ENCODE measurements at places on chromosomes 16 and 17.

DNA sequence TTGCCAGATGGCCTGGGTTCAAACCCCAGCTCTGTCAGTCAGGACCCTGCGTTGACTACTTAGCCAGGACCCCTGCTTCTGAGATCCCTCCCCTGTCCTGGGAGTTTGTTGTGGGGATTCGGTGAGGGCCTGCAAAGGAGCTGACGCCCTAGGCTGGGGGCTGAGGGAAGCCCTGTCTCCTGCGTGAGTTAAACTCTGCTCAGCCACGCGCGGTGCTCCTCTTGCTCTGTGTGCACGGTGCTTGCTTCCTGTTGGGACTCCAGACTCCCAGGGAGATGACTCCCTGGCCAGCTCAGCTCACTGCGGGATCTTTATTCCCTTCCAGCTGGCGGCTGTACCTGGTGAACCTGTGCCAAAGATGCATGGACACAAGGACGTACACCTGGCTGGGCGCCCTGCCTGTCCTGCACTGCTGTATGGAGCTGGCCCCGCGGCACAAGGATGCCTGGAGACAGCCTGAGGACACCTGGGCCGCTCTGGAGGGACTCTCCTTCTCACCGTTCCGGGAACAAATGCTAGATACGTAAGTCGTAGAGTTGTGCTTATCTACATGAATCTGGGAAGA, 37.4 kb downstream of the RNF213 start:
- no peak for DNase-seq

- DNase-seq: no peak
These were observed 40.5 kb downstream of the PSME3IP1 start for GRCh38 chr16:57145046-57146021.

DNA sequence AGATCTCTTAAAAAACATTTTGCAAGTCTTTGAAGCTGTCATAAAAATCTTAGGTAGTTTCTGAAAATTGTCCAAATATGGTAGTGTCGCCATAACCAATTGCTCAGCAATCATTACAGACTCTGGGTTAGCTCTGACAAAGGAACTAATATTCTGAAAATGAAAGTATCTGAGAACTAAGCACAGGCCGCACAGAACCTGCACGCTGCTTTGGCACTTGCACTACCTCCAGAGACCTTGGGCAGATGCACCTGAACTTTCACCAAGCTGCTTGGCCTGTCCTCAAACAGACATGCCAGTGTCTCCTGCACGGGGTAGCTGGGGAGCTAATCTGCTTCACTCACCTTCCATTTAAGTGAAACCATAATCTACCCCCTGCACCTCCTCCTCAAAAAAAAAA, 317.0 kb downstream of the MAF start:
- no peak for DNase-seq

DNA sequence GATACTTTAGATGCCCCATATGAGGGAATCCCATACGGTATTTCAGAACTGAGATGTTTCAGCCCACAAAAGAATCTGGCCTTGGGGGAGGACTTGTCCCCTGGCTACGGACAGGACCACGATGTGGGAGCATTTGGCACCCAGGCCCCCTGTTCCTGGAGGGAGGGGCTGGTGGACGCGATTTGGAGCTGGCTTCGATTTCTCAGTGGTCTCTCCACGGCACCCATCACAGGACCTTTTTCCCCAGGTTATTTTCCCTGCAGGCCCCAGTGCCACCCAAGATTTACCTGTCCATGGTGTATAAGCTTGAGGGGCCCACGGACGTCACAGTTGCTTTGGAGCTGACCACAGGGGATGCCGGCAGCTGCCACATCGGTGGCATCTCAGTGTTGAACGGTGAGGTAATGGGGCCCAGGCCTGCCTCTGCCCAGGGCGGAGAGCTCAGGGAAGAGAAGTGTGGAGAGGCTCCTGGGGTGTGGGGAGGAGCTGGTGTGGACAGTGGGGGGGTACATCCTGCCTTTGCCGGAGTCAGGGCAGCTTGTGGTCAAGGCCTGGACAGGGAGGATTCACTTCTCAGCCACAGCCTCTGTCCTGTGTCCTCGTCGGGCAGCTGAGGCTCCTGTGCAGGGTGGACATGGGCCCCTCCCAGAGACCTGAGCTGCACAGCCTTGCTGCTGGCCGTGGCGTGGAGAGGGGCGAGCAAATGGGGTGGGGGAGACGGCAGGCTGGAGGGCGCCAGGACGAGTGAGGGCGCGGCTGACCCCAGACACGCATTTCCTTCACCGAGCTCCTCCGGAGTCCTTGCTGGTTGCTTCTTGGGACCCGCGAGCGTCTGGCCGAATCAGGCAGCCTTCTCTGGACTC, 9.9 kb downstream of the ENGASE start:
- DNase-seq: no peak

GRCh38 chr17:29111816-29112499, 68.2 kb downstream of the MYO18A start:
- peak; percentile 69 for DNase-seq

DNA sequence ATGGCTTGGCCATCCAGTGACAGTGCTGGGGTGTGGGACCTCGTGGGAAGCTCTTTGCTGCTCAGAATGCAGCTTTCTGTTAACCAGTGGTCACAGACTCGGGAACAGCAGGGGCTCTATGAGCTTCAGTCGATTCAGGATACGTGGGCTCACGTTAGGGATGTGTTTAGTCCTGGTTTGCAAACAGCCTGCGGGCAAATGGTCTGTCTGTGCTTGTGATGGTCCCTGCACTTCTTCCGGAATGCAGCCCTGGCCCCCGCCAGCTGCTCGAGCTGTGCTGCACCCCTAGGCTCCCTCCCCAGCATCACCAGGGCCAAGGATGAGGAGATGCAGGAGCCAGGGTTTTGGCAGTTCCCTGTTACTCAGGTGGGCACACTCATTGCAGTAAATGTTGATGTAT, 172.8 kb upstream of the CHMP6 start:
- DNase-seq: no peak

- peak; percentile 44 for DNase-seq
These were observed 119.4 kb downstream of the OR1D5 start for GRCh38 chr17:2943981-2944380.

- DNase-seq: no peak
These were observed 143.7 kb upstream of the CDH5 start for GRCh38 chr16:66222756-66223155.

- DNase-seq: no peak
These were observed 36.4 kb upstream of the APPBP2 start for GRCh38 chr17:60562421-60562820.

- DNase-seq: no peak
These were observed 4.5 kb downstream of the PCGF2 start for GRCh38 chr17:38743556-38744171.

GRCh38 chr16:85954927-85955519, 56.1 kb downstream of the IRF8 start:
- no peak for DNase-seq

DNA sequence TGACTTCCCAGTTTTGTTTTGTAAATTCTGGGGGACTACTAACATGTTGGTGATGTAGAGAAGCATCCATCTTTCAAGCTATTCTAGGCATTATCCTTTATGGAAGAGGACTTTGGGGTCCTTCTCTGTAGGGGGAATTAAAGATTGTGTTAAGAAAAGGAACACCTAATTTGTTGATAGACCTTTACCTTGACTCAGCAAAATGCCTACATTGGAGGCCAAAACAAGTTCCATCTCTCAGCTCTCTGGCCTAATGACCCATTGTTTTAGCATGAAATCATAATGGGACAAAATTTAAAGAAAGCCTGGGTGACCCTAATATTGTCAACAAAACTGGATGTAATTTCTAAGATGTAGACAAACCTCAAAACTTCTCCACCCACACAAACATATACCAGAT, 465.3 kb upstream of the SOX9 start:
- DNase-seq: no peak

- DNase-seq: no peak
These were observed at the start of gene SLC4A1 for GRCh38 chr17:44267818-44268490. TSS of gene SLC4A1 (minus strand) at chr17:44268135. CDS start at chr17:44262866, 5,269 bp downstream.

- no peak for DNase-seq
These were observed 104.1 kb downstream of the BMERB1 start for GRCh38 chr16:15538507-15538906.

DNA sequence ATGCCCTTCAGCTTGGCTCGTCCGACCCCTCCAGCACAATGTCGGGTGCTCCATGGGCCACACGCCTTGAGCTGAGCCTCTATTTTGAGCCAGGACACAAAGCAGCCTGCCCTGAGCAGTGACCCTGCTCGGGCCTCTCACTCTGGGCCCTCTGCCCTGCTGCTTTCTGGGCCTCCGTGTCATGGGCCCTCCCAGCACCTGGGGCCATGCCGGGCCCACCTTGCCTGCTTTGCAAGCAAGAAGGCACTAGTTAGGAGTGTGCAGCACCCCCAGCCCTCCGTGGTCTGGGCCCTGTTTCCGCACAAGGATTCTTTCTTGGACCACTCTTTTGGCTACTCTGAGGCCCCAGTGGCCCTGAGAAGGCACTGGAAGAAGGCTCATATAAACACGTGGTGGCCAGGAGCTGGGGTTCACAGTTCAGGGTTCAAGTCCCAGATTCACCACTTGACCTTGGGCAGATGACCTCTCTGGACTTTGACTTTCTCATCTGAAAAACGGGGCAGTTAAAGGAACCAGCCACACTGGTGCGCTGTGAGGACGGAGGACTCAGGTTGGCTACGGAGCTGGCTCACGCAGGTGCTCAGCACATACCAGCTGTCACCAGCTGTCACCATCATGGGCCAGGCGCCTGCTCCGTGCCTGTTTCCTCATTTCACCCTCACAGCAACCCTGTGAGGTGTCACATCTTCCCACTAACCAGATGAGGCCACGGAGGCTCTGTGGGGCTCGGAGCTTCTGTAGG, 166.0 kb upstream of the GSE1 start:
- no peak for DNase-seq

GRCh38 chr16:64339052-64339770, 782.7 kb downstream of the CDH11 start:
- no peak for DNase-seq

DNA sequence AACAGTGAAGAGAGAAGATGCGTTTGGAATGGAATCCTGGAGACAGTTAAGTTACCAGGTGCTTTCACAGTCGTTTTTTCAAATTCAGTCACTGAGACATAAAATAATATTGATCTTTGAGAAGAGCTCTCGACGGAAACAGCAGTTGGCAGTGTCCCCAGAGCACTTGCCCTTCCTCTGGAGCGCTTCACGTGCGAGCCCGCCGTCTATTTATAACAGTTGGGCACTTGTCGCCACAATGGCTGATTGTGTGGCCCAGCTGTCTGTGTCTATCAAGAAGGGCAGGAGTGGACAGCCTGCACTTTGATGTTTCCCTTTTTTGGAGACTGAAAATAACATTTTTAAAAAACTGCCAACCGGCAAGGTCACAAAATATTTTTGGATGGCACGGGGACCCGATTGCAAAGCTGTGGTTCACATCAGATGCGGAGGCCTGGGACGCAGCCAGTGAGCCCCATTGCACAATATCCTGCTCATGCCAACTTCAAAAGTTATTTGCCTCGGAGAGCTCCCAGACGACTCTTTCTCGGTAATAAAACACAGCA, 62.9 kb downstream of the ADCY9 start:
- peak; percentile 85 for DNase-seq

DNA sequence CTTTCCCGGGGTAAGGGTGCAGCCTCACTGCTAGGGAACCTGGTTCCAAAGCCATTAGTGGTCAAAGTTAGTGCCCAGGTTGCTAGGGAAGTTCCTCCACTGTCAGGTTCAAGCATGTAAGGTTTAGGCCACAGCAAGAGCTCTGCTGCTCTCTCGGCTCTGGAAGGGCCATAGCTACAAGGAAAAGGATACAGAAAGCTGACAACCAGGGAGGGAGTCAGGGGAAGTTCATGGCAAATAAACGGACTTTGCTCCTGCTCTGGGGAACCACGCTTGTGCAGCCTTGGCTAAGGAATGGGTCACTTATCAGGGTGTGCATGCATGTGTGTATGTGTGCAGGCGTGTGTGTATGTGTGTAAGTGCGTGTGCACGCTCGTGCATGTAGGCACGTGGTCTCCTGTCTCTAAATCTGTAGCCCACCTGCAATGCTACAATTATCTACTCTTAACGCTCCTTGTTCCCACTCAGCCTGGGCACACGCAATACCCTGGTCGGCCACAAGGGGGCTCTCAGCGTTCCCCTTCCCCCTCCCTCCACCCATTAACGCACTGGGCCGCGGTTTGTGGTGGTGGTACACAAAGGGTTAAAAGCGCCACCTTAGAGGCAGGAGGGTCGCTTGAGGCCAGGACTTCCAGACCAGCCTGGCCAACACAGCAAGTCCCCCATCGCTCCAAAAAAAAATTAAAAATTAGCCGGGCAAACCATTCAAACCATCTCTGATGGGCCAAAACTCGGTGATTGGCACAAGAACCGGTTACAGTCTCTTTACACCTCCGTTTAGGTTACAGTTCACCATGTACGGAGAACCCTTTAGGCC, 48.4 kb upstream of the KDM8 start:
- peak; percentile 76 for DNase-seq

- peak; percentile 69 for DNase-seq
These were observed 39.7 kb upstream of the MEAK7 start for GRCh38 chr16:84544031-84544773.

DNA sequence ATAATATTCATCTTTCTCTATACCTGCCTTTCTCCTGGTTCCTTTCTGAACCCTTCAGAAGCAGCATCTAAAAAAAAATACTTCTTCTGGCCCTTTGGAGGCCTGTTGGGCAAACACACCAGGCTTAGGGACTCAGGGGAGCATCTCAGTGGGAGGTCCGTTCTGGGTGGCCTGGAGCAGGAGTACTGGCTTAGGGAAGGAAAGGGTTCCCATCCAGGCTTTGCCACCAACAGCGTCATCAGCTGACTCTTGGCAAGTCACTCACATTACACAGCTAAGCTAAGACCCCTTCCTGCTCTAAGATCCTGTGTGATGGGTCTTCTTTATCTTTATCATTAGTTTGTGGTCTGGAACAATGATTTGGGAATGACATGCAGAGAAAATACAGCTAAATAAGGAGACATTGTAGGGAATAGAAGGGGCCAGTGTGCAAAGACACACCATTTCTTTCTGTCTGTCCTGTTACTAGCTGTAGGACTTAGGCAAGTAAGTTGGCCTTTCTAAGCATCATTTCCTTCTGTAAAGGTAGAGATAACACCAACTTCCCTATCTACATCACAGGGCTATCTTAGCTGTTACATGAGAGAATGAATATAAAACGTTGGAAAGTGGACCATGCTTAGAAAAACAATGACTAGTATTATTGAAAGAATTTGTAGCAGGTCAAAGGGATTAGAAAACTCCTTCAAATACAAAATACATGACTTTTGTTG, 9.9 kb downstream of the PCTP start:
- DNase-seq: no peak

DNA sequence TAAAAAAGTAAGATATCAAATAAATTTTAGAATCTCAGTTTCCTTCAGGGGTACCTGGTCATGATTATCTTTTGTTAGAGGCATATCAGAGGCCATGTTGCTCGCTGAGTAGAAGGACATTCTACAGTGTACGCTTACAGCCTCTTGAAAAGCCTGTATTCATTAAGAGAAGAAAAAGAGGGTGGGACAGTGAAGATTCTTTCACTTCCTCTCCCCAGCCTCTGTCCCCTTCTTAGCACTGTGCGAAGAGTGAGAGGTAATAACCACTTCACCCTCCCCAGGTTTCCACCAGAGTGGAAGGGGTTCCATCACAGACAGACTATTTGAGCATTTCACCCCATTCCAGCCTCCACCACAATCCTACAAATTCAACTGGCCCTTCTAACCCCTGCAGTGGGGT, 4.8 kb upstream of the LPO start:
- peak; percentile 24 for DNase-seq

GRCh38 chr17:42241871-42242270, 34.3 kb downstream of the STAT5B start:
- no peak for DNase-seq
